ENCODE measurements at places on chromosomes 2 and 18.

DNA sequence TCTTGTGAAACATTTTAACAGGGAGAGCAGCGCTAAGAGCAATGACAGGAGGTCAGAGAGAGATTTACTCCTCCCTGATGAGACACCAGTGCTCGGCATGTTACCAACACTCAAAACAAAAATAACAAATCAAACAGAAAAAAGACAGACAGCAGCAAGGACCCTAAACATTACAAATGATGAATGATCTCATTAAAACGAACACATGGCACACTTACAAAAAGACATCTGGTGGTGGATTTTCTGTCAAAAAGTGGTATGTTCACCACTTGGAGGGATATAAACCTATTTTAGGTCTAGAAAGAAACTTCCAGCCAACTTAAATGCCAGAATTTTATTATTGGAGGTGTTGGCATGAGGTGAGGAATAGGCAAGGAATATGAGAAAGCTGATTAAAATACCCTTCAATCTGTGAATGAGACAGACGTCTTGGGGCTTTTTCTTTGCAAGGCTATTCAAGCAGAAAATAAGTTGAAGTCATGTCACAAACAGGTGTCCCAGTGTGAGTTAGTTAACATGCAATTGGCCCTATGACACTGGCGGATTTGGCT lies 112.8 kb downstream of the PRELID3A start:
- DNase-seq: no peak

DNA sequence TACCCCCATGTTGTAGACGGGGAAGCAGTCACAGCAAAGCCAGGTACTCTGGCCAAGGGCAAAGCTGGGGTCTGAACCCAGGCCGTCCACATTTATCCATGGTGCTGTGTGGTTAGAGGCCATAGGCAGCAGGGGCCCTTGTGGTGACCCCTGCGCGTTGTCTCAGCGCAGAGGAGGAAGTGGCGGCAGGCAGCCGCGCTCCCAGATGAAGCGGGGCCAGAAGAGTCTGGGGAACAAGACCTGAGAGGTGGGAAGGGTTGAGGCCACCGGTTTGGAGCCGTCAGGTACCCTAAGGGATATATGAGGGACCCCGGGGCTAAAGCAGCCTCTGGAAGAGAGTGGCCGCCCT lies 770 bp downstream of the ZNF396 start:
- DNase-seq: peak; percentile 13

DNA sequence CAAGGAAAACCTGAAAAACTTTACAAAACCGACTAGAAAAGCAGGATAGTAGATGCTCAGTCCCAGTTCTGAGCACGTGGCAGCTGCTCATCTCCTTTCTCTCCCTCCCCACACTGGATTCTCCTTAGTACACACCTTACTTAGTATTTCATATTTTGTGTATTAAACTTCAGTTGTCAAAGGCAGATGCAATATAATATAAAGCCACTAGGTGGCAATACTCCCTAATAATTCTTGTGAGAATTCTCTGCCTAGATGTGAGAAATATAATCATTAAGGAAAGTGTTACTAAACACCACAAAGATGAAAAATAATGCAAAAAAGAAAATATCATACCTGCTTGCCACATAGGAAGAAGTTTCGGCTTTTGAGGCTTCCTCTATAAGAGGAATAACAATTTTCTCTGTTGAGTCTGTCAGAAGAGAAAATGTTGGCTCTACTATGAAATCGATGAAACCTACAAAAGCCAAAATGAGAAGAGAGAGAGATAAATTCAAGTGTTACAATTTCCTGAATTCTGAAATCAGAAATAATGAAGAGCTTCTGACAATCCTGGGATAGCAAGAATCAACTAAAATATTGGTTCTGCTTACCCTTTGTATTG lies 200.6 kb downstream of the PPP1R1C start:
- peak; percentile 3 for DNase-seq

DNA sequence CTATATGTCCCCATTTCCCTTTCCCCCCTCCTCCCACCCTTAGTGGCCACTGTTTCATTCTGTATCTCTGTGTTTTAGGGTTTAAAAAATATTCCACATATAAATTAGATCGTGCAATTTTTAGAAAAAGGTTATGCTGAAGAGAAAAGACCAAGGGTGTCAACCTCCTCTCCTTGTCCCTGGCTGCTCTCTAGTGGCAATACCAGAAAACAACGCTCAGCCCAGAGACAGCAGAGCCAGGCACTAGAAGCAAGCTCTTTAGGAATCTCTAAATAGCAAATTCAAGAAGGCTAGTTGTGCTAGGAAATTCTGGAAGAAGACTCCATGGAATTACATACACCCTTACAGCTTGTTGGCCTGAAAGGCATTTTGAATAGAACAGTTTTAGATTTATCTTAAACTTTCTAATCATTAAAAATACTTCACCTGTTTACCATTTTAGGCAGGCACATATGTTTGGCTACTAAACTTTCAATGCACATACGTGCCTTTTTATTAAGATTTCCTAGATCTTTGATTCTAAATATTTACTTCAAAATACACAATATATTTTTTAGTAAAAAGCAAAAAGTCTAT lies 35.1 kb upstream of the RASGRP3 start:
- DNase-seq: no peak

DNA sequence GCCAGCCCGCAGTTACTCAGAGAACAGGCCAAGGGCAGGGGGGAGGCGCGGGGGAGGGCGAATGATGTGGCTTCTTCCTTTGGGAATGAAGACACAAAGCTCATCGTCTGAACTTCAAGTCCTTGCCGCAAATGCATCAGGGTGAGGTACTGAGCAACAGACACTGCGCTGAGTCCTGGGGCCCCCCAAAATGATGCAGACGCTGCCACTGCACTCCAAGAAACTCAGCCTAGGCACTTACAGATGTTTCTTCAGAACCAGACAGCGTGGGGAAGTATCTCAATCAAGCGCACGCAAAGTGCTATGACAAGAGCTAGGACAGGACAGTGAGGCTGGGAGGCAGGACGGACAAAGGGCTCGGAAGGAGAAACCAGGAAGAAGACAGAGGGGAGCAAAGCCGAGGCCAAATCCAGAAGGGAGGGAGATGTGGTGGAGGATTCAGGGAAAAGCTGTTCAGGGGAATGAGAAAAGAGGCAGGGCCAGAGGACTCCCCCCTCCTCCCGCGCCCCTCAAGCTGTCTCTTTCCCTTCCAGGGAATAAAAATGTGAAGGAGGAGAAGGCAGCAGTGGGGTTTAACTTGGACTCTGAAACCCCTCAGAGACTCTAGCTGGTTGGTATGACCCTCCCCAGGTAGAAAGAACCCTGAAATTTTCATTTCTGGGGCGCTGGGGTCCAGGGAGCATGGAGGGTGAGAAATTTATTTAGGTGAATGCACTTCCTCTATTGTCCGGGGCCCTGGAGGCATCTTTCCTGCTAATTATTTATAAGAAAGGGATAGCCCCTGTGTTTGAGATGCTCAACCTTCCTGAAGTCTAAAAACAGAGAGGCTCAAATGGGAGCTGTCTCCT lies 34.9 kb downstream of the CIB4 start:
- no peak for DNase-seq

DNA sequence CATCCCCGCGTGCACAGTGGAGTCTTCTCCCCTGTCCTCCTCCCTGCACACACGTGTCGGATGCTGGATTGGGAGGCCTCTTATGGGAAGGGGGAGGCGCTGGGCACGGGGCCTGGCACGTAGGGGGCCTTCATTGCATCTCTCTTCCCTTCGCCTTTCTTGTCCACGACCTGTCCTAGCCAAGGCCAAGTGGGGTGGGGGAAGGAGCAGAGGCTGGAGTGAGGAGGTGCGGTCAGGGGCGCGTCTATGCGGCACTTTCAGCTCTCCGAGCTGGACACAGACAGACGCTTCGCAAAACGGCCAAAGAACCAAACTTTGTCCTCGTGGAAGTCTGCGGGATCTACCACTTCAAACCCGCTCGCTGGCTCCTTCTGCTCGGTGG lies 13.4 kb downstream of the ALPG start:
- no peak for DNase-seq

DNA sequence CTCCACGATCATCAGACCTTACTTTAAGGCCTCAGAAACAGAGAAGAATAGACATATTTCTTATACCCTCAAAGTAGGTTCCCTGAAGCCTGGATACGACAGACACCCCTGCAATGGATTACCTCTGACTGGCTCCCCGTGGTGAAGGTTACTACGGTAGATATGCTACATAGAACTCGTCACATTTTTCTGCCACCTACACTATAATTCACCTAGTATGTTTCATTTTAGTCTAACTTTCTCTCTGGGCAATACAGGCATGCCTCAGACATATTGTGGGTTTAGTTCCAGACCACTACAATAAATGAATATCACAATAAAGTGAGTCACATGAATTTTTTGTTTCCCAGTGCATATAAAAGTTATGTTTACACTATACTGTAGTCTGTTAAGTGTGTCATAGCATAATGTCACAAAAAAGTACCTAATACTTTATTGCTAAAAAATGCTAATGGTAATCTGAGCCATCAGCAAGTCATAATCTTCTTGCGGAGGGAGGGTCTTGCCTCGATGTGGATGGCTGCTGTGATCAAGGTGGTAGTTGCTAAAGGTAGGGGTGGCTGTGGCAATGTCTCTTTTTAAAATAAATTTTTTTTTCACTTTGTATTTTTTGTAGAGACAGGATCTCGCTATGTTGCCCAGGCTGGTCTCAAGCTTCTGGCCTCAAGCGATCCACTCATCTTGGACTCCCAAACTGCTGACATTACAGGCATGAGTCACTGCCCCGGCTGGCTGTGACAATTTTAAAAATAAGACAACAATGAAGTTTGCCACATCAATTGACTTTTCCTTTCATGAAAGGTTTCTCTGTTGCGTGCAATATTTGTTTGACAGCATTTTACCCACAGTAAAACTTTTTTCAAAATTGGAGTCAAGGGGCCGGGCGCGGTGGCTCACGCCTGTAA lies 64.6 kb downstream of the TGIF1 start:
- no peak for DNase-seq

DNA sequence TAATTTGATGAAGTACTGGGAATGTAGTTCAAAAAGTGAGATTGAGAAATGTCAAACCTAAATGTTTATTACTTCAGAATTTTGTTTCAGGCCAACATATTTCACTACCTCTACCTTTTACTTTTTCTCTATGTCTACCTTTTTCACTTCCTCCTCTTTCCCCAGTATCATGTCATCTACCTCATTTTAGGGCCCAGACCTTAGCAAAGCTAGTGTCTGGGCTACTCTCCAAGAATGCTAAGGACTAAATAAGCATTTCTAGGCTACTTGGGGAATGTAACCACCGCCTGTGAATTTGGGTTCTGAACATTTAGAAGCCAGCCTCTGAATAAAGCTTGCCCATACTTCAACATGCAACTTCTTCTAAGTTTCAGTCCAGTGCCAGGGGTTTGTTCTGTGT lies 330.4 kb downstream of the SLC4A3 start:
- no peak for DNase-seq

DNA sequence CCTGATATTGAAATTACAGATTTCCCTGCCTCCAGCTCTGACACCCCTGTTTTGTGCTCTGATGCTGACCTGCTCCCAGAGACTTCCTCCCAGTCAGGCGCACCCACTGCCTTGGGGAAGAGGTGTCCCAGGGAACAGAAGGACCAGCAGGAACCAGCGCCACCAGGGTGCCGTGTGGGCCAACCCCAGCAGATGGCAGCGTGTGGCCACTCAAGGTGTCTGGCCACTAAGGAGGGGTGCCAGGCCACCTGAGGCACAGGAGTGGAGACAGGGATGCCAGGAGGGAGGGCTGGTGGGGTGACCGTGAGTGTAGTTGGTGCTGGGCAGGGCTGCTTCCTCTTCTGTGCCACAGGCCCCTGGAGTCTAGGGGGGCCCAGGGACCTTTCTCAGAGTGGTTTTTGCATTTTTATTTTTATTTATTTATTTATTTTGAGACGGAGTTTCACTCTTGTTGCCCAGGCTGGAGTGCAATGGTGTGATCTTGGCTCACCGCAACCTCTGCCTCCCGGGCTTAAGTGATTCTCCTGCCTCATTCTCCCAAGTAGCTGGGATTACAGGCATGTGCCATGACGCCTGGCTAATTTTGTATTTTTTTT lies 56.0 kb downstream of the TEX44 start:
- DNase-seq: peak; percentile 32

GRCh38 chr2:69152847-69153583 lies 140.0 kb downstream of the ANTXR1 start:
- DNase-seq: no peak

DNA sequence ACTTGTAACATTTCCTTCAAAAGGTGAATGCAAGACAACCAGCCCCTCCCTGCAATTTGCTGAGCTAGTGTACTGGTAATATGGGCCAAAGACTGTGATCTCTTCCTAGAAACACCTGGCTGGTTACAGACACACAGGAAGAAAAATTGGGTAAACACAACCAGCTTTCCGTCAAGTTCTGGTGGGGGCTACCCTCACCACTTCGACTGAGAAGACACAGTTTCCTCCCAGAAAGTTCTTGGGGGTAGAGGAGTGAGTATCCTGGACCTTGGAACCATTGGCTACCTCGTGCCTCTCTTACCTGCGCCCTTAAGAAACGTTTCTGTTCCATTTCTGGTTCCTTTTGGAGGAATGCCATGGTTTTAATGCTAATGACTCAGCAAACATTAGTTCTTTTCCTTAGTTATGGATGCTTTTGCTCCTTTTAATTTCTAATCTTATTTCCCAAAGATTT lies 120.9 kb upstream of the DLX2 start:
- DNase-seq: peak; percentile 57

DNA sequence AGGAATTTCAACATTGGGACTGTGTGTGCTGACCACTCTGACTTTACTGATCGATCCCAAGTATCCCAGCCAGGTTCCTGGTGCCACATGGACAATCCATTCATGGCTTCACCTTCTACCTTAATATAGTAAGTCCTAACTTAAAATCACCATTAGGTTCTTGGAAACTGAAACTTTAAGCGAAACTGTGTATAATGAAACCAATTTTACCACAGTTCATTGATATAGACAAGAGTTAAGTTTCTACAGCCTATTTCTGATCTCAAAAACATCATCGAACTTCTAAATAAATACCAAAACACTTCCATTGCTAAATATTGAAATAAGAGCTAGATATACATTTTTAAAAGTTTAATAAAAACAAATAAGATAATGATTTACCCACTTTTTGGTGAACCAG lies 4.4 kb upstream of the EXOC6B start:
- DNase-seq: no peak

DNA sequence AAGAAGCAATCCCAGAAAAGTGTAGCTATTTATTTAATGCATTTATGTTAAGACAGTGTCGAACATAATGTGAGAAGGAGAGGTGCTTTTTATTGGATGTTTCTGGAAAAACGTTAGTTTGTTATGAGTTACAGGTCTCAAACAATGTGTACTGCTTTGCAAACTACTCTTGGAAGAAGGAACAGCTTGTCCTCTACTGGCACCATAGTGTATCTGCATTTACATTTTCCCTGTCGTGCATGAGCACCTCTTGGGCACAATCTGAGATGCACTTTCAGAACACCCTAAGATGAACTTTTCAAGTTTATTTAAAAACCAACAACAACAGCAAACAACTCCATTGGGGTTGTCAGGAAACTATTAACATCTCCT lies 22.8 kb downstream of the CCNYL1 start:
- DNase-seq: no peak

DNA sequence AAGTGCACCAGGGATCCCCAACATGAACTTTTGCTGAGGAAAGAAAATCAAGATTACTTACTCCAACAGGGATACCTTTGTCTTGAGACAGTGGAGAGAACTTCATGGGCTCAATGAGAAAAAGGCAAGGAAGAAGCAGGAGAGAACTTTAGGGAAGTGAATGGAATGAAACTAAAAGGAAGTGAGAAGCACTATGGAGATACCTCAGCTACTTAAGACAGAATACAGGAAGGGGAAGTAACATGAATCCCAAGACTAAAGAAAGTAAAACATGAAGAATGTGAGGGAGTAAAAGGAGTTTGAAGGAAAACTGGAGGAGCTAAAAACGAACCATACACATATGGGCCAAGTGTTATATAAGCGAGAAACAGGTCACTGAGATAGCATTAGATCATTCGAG lies 32.4 kb upstream of the ACTR3 start:
- no peak for DNase-seq

Data from CD4-positive, alpha-beta T cell treated with Interleukin-6 at 100 ng/mL for 8 hours (primary cell).